ENCODE measurements at places on chromosomes 11 and 22.

GRCh38 chr11:44335052-44335760, 25.3 kb upstream of the ALX4 start:
- DNase-seq: no peak

GRCh38 chr11:13318498-13319295, 41.1 kb downstream of the BMAL1 start:
- DNase-seq: no peak

DNA sequence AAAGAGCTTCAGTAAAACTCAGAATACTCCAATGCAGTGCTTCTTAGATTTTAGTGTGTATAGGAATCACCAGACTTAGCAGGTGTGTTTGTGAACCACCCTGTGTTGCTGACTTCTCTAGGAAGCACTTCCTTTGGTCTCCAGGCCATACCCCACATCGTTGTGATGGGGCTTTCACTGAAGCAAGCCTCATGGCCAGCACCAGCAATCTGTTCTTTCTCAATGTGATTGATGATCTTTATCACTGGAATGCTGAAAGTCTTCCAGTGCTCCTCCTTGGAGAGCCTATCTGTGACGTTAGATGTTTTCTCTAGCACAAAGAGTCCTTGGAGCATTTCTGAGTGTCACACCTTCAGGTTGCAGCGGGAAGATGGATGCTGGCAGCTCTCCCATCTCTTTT, 280.5 kb downstream of the DDX10 start:
- no peak for DNase-seq

- DNase-seq: no peak
These were observed 27.8 kb upstream of the ELFN2 start for GRCh38 chr22:37454857-37455686.

- DNase-seq: no peak
These were observed 6.7 kb downstream of the ZC3H7B start for GRCh38 chr22:41308054-41308453.

- DNase-seq: no peak
These were observed 648.5 kb downstream of the BRD1 start for GRCh38 chr22:49179175-49179574.

GRCh38 chr11:11845551-11845950, 3.8 kb downstream of the USP47 start:
- DNase-seq: no peak

DNA sequence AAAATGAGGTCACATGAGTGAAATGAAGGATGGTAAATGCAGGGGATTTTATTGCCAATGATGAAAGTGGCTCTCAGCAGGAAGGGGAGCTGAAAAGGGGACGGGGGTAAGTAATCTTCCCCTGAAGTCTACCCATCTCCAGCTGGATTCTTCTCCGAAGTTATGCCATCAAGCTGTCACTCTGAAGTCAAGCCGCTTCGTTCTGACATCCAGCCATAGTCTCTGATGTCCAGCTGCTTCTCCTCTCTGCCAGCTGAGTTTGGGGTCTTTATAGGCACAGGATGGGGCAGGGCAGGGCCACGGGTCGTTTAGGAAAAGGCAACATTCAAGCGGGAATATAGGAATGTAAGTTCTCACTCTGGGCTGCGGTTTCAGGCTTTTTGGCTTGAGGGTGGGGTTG, 181.9 kb upstream of the ANO3 start:
- DNase-seq: no peak

DNA sequence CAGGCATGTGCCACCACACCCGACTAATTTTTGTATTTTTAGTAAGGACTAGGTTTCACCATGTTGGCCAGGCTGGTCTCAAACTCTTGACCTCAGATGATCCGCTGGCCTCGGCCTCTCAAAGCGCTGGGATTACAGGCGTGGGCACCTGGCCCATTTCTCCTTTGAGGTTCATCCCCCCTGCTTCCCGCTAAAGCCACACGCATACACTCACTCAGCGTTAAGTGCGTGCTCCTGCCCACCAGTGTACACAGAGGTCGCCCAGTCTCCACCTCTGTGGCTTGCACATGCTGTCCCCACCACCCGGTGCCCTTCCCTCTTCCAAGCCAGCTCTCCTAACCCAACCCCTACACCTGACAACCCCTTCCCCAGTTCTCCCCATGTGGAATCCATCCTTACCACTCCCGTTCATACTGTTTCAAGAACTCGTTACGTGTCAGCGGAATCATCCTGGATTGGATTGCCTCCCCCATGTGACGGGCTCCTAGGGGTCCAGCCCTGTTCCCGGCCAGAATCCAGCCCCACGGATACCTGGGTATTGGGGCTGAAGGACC, 15.7 kb upstream of the CYTH4 start:
- no peak for DNase-seq

- DNase-seq: no peak
These were observed 1.9 kb upstream of the CTSF start for GRCh38 chr11:66570079-66570849.

GRCh38 chr11:132122735-132123134, 752.3 kb downstream of the NTM start:
- no peak for DNase-seq

GRCh38 chr11:58268142-58268541, at the start of gene OR10W1:
Gene OR10W1, minus strand, starts transcription at chr11:58268260. Its CDS starts 402 bp downstream, at chr11:58267858.
- no peak for DNase-seq

- no peak for DNase-seq
These were observed 999 bp downstream of the TSKU start for GRCh38 chr11:76783896-76784813.

GRCh38 chr22:47199261-47199978, 437.0 kb downstream of the TBC1D22A start:
- DNase-seq: no peak

DNA sequence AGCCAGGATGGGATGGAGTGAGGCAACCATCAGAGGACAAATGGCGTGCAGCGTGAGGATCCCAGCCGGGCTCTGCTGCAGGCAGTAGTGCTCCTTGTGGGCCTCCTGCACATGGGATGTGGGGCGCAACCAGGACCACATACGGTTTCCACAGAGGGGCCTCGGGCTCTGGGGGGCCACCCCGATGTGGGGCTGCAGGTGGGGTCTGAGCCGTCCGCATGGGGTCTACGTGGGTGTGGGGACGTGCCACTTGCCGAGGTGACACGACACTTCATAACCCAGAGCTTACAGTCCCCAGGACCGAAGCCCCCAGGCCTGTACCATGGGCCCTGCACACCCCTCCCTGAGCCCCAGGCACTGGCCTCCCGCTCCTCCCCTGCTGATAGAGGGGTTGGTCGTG, 10.8 kb downstream of the TTLL8 start:
- no peak for DNase-seq

- no peak for DNase-seq
These were observed 22.6 kb upstream of the TTLL12 start for GRCh38 chr22:43209523-43209890.

DNA sequence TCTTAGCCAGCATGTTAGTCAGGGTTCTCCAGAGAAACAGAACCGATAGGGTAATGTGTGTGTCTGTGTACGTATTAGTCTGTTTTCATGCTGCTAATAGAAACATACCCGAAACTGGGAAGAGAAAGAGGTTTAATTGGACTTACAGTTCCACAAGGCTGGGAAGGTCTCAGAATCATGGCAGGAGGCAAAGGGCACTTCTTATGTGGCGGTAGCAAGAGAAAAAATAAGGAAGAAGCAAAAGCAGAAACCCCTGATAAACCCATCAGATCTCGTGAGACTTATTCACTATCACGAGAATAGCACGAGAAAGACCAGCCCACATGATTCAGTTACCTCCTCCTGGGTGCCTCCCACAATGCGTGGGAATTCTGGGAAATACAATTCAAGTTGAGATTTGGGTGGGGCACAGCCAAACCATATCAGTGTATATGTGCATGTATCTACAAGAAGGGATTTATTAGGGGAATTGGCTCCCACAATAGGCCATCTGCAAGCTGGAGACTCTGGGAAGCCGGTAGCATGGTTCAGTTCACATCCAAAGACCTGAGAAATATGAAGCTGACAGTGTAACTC, 173.7 kb upstream of the NECTIN1 start:
- no peak for DNase-seq

DNA sequence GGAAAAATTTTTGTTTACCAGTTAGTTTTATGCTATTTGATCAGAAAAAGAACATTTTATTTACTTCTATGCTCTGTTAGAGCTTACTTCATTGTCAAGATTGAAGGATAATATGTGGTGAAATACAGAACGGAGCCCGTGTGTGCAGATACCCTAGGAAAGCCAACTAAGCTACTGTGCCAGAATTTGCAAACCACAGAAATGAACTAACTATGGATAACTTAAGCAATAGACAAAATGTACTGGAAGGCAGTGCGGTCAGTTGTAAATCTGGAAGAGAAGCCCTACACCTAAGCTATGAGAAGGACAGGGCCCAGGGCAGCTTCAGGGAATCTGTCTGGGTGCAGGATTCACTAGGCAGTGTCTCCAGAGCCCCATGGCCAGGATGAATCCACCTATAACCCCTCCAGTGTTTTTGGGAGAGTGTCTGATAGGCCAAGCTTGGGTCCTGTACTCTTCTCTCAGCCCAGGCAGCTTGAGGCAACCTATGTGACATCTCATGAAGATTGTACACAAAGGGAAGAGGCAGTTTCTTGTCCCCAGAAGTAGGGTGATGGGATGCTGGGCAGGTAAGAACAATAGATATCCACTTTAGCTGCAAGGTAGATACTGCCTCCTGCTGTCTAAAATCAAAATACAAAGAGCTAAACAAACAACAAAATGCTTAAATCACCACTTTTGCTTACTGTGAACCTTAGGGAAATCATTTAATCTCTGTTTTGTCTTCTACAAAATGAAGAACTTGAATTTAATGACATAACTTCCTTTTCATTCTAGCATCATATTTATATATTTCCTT, 12.1 kb downstream of the MMP7 start:
- no peak for DNase-seq

GRCh38 chr11:95559899-95560298, 229.7 kb downstream of the FAM76B start:
- no peak for DNase-seq

DNA sequence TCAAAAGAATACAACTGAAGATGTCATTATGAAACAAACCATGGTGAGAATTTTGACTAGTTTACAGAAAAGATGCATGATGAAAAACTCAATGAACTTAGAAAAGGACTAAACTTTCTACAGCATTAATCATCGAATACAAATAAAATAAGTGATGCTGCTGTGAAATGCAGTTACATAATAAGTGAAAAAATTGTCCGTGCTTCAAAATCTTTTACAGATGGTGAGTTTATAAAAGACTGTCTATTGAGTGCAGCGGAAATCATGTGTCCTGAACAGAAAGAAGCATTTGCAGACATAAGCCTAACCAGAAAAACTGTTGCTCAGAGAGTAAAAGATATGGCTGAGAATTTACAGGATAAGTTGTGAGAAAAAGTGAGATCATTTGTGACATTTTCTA, 33.8 kb downstream of the NEAT1 start:
- no peak for DNase-seq

GRCh38 chr22:29032584-29032983, 29.0 kb downstream of the C22orf31 start:
- DNase-seq: no peak

DNA sequence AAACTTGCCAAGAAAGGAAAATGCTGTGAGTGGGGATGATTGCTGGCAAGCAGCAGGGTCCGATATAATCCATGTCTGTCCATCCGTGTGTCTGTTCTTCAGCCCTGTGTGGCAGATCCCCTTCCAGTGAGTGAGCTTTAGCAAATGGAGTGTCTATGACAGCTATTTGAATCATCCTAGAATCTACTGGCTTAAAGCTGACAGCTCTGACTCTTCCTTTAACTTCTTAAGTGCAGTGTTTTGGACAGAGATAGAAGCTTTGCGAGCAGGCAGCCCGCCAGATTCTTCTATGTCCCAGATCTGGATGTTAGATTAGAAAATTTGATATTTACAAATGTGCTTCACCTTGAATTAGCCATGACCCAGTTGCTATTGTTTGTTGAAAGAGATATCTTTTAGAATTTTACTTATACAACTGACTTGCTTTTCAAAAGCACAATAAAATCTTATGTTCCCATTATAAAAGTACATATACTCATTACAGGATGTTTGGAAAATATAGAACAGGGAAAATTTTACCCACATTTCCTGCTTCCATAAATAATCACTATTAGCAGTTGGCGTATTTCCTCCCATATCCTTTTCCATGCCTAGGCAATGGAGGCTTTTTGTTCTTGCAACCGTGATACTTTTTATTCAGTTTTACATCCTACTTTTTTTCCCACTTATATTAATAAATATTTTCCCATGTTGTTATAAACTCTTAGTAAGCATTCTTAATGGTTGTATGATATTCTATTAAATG, 124.5 kb downstream of the COMMD9 start:
- DNase-seq: no peak

DNA sequence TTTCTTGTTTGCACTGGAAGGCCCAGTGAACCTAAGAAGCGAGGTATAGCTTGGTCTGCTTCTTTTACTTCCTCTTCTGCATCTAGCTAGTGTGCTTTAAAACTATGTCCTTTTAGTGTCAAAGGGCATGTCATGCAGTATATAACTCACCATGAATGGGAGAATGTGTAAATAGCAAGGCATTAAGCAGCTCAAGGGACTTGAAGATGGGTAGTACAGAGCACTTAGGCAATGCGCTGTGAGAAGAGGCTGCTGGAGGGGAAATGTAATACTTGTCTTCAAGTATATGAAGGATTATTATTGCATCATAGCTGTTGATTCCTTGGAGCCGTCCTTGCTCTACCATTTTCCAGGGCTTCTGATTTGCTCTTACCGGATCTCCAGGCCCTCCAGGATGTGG, 7.6 kb downstream of the MAML2 start:
- no peak for DNase-seq

DNA sequence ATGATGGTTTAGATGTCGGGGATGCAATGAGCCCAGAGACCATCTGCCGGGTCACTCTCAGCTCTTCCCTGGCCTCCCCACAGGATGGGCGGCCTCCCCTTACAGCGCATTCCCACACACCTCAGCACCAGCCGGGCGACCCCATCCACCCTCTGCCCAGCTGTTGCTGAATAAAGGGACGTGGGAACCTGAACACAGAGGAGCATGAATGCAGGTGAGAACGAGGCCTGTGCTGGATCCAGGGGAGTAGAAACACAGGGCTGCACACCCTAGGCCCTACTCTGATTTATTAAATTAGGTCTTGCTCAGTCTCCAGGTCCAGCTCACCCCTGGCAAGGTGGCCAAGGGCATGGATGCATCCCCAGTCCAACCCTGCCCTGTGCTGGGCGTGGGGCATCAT, 180.5 kb downstream of the CTTN start:
- DNase-seq: no peak

DNA sequence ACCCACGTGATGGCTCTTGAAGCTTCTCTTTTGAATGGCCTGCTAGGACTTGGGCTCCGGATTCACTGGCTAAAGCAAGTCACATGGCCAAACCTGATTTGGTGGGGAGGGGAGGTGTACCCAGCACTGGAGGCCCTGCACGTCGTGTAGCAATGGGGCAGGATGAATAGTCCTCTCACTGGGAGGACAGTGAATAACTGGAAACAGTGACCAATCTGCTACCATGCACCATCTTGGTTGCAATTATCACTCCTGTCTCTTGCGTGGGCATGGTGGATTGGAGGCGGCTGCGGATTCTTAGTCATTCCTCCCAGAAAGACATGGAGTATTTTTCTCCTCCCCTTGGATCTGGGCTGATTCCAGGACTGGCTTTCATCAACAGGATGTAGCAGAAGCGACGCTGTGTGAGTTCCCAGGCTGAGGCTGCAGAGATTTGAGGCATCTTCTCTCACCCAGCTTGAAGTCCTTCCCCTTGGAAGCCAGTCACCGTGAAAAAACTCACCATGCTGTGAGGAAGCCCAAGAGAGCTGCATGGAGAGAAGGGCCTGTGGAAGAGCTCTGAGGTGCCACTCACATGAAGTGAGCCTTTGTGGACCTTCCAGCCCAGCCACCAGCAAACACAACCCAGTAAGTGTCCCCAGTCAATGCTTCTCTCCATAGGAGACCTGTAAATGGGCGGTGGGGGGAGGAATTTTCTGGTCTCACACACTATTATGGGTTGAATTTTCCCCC, 70.4 kb downstream of the IGLL1 start:
- DNase-seq: no peak
